ENCODE measurements at places on chromosomes 6 and 20.

DNA sequence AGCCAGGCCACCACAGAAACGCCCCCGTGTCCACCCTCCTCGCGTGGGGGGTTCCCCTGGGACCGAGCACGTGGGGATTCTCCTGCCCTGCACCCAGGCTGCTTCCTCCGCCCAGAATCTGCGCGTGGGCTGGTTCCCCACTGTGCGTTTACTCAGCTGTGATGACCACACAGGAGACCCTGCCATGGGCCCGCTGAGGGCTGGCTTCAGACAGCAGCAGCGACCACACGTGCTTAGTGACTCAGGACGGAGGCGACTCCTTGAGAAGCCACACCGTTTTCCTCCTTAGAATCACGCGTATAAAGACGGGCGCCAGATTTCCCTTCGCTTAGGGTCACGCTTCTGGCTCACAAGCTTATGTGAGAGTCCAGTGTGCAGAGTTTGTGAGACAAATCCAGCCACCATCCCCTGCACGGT lies 63.9 kb upstream of the PDE10A start:
- DNase-seq = no peak

GRCh38 chr20:45436732-45437485 lies 21.0 kb downstream of the PIGT start:
- peak; percentile 43 for DNase-seq

DNA sequence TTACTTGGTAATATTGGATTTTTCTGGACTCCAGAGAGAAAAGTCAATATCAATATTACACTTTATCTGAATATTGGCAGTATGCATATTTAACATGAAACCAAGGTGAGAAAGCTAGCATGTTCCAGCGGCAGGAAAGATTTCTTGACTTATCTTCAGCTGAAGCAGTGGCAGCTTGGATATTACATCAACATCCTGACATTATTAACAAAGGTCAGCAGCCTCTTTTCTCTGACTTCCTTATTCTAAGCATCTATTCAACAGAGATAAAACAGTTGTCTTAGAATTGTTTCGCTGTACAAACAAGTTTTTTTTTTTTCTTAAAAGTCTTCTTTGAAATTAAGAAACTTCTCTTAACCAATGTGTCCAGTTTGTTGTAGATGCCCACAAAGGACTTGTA lies 11.8 kb downstream of the DCBLD1 start:
- peak; percentile 64 for DNase-seq

DNA sequence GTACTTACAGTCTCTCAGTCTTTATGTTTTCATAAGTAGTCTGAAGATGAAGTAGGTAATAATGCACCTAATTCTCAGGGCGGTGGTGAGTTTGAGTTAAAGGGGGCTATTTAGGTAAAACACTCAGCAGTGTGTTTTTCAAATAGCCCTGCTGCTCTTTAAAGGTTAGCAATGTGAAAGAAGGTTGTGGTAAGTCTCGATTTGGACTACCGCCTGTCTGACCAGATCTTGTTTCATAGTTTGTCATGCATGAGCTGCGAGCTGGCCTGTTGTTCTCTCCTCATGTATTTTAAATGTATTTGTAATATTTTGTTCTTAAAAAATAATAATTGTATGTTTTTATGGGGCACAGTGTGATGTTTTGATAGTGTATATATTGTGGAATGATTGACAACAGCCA lies 340.2 kb downstream of the DHX35 start:
- DNase-seq = no peak

- no peak for DNase-seq
These were observed 265.8 kb downstream of the TAF4 start for GRCh38 chr20:61799928-61800327.

- DNase-seq = no peak
These were observed 59.1 kb upstream of the PTPN1 start for GRCh38 chr20:50450881-50451752.

DNA sequence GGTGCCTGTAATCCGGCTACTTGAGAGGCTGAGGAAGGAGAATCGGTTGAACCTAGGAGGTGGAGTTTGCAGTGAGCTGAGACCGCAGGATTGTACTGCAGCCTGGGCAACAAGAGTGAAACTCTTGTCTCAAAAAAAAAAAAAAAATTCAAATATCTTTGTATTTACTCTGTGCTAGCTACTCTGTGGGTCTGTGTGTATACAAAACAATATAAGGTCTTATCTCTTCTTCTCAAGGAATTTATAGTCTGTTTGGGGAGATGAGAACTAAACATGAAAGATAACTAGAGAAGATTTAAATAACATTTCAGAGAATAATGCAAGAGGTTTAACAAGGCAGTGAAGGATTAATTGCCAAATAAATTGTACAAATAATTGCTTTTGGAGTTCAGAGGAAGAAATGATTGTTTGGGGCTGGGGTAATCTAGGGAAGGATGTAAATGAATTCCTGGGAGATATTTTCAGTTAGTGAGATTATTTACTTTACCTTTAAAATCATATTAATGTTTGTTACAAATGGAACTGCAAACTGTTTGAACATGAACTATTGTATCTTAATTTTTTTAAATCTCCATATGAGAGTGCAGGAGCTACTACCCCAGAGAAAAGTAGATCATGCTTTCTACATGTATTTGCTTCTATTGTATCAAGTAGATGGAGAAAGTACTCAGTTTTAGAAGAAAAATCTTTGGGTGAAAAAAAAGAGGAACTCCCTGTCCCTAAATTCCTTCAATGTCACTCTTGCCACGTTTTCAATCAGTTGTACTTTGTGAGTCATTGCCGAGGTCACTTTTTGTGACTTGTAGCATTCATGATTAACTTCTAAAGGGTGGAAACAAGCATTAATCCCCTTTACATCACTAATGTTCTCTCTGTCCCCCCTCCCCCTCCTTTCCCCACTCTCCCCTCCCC lies 39.0 kb downstream of the NCOA3 start:
- DNase-seq = no peak

All from pulmonary artery endothelial cell (primary cell).